ENCODE measurements at places on chromosomes 3 and 15.

- DNase-seq: no peak
Observed at GRCh38 chr3:186901135-186901734, 29.1 kb upstream of the ST6GAL1 start.

DNA sequence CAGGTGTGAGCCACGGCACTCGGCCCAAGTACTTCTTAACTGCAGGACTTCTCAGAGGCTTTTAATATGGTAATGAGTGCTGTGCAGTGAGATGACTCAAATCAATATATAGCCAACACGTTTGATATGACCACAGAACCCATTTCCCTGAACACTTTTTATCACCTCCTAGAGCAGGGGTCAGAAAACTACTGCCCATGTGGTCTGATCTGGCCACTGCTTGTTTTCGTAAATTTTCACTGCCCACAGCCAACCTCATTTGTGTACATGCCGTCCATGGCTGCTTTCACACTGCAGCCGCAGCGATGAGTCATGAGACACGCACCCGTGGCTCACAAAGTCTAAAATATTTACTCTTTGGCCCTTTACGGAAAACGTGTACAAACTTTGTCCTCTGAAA lies 179.2 kb downstream of the RORA start:
- DNase-seq: no peak

GRCh38 chr3:74173090-74173489 lies 441.4 kb downstream of the CNTN3 start:
- DNase-seq: no peak

DNA sequence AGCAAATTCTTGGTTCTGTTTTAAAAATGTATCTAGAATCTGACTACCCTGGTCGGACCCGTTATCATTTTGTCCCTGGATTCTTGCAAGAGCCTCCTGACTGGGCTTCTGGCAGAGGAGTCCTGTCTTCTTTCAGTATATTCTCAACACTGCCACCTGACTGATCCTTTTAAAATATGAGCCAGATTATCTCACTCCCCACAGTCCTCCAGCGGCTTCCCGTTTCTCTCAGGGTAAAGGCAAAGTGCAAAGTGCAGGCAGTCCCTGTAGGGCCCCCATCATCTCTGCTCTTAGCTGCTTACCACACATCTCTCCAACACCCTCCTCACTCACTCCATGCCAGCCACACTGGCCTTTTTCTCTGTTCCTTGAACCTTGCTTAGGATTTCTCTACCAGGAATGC lies 28.4 kb downstream of the CRTC3 start:
- DNase-seq: no peak

GRCh38 chr15:48469271-48469670 lies 138.0 kb downstream of the DUT start:
- DNase-seq: no peak

Data from activated effector memory CD4-positive, alpha-beta T cell treated with Interleukin-2 at 50 U/mL for 16 hours (primary cell).